ENCODE measurements at places on chromosomes 3 and 15. TPM values are rescaled to one million over a fixed set of nuclear protein-coding genes. Genes with fewer than 3 reads are reported as not detected.

DNA sequence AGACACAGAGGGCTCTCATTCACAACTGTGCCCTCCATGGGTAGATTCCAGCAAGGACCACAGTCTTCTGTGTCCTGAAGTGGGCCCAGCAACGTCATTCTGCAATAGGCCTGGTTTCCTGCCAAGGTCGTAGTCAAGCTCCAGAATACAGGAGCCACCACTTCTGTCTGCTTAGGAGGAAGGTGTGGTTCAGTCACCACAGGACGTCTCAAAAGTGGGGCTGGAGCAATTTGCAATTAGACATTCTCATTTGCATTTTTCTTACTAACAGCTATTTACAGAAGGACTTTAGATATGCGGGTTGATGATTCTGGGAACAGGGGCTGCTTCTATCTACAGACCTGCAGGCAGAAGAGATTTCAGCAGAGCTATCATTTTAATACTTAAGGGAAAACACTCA, 58.7 kb upstream of the MYRIP start:
- no peaks in the 10 kb centered on the region for H3K27me3 ChIP-seq
- H3K27ac ChIP-seq = no peak overlapping the region
- no peak for DNase-seq
- no peaks in the 10 kb centered on the region for H3K4me1 ChIP-seq
- no peaks in the 10 kb centered on the region for H3K36me3 ChIP-seq

The ENTPD3 gene
- total RNA-seq = 9.6 TPM

DNA sequence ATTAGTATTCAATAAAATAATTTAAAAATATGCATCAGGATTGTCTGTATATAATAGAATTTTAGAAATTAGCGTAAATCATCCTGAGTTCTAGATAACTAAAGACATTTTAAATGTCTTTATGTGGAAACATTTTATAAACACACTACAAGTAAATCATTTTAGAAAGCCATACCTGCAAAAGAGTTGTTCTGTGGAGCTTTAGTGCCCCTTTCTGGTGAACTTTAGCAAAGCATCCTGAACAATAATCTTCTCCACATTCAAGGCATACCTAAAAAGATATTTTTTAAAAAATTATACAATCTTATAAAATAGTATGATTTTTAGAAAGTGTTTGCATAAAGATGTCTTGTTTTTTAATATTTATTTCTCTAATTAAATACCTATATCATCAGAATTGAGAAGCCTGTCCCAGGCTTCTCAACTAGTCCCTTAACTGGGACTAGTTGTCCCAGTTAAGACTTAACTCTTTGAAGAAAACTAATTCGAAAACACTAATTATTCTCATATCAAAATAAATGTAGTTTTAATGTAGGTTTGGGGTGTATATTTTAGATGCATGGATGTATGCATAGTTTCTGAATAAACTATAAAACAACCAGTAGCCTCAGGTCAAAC, 29.7 kb downstream of the ZBBX start:
- H3K4me3 ChIP-seq = no peak overlapping the region
- no peaks in the 10 kb centered on the region for H3K4me1 ChIP-seq
- no peak for DNase-seq
- H3K27ac ChIP-seq = no peak overlapping the region
- H3K27me3 ChIP-seq = no peaks in the 10 kb centered on the region

GRCh38 chr3:158273656-158274055, 163.8 kb downstream of the RSRC1 start:
- H3K36me3 ChIP-seq = no peaks in the 10 kb centered on the region
- no peak for DNase-seq
- H3K27me3 ChIP-seq = no peaks in the 10 kb centered on the region
- H3K27ac ChIP-seq = no peak overlapping the region

DNA sequence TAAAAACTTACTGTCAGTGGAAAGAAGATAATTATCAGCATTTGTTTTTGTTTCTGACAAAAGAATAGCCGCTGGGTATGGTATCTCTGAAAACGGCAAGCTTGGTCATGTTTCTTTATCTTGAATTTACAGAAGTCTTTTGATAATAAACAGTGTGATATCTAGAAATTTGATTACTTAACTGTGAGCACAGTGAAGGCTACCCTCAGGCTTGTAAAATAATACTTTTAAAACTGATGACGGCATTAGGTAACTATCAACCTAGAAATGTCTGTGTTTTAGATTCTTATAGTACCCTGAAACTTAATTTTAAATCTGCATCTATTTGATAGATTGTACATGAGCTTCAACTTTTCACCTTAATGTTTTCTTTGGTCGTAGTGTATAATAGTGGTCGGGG, 43.4 kb downstream of the NSUN3 start:
- no peak overlapping the region for H3K4me3 ChIP-seq
- H3K36me3 ChIP-seq = peaks cover 4% of the 10 kb centered on the region
- no peaks in the 10 kb centered on the region for H3K27me3 ChIP-seq
- DNase-seq = no peak
- H3K4me1 ChIP-seq = no peaks in the 10 kb centered on the region

The CPN2 gene
- total RNA-seq = not detected

Data from upper lobe of left lung (tissue), 6 donors.